Stimulated activated CD8-positive, alpha-beta memory T cell treated with anti-CD3 and anti-CD28 coated beads, Interleukin-2, amount 100 ng/mL, for 1 hour (primary cell): ENCODE measurements at places on chromosomes 6 and 20.

DNA sequence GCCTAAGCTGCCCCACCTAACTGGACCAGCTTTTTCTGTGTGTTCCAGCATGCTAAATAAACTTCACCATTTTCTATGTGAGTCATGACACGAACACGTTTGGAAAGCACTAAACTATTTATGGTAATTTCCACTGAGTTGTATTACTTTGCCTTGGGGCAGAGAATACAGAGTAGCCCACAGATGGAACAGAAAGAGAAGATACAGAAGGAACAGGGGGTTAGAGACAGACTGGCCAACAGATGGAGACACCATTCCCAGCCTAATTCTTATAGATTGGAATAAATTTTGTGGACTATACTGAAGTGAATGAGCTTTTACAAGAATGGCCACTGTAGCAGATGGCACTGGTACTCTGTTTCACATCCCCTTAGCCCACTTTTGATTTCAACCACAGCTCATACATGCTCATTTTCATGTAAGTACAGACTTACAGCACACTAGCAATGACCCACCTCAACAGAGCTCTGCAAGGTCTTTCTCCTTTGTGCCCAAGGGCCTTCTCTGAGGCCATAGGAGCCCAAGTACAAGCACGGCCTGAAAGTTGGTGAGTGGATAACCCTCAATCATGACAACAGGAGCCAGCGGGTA, 13.1 kb upstream of the NT5DC1 start:
- no peak for DNase-seq

DNA sequence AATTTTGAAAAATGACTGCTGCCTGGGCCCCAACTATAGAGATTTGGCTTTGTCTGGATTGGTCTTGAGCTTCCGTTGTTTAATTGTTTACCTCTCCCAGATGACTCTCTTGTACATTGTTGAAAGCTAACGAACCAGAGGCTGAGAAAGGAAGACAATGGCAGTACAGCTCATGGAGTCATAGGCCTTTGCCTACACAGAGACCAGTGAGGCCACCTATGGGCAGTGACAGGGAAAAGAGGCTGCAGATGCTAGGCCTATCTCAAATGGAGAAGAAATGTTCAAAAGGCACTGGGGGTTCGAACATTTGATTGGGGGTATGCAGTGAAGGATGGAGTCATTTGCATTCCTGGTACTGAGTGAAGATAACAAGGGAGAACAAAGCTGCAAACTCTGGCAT, 29.1 kb downstream of the OPN5 start:
- no peak for DNase-seq

DNA sequence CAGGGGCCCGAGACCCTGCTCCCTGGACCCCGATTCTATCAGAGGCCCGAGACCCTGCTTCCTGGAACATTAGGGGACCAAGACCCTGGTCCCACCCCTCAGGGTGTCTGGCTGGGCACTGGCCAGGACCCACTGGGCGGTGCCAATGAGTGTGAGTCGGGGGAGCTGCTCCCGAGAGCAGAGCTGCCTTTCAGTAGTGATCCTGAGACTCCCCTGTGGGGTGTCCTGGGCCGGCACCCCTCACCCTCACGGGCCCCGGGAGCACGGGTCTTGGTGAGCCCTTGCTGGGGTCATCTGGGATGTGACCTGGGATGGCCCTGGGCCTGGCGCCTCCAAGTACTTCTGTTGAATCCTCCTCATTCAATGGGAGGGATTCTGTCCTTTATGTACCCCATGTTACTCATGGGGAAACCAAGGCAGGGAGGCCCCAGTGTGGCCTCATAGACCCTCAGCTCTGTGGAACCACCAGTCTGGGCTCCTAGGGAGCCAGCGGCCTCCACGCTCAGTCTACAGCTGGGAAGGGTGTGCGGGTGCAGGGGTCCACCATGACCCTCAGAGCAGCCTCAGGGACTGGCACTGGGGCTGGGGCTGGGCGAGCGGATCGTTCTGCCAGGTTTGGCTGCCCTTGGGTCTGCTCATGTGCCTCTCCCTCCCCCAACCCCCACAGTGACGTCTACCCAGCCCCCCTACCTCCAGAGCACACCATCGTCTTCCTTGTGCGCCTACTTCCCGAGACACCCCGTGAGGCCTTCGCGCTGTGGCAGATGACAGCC, 25.6 kb downstream of the COL20A1 start:
- no peak for DNase-seq

DNA sequence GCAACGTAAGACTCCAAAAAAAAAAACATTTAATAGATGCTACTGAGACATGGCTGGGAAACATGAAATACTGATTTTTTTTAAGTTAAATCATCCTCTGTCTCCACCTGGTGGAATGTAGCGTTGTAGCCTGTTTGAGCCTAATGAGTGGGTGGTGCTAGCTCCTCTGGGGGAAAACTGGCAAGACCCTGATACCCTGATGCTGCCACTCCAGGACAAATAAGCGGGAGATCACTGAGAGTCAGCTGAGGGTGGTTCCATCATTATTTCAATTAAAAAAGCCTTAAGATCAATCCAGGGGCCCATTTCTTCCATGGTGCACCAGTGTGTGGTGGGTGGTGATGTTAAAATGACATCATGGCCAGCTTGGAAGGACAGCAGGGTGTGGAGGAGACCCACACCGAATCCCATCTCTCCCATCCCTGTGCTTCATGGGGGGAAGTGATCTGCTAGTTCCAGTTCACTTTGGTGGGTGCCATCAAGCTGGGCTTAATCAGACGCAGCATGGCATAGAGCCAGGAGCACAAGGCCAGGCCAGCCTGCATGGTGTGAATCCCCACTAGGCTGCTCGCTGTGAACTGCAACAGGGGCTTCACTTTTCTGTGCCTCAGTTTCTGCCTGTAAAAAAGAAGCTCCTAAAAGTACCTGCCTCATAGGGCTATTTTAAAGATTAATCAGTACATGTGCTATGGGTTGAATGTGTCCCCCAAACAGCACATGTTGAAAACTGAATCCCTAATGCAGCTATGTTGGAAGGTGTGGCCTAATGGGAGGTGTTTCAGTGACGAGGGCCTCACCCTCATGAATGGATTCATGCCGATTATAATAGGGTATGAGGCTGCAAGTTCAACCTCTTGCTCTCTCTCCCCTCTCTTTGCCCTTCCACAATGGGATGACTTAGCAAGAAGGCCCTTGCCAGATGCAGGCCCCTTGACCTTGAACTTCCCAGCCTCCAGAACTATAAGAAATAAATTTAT, 13.0 kb upstream of the MRPS10 start:
- DNase-seq: no peak

DNA sequence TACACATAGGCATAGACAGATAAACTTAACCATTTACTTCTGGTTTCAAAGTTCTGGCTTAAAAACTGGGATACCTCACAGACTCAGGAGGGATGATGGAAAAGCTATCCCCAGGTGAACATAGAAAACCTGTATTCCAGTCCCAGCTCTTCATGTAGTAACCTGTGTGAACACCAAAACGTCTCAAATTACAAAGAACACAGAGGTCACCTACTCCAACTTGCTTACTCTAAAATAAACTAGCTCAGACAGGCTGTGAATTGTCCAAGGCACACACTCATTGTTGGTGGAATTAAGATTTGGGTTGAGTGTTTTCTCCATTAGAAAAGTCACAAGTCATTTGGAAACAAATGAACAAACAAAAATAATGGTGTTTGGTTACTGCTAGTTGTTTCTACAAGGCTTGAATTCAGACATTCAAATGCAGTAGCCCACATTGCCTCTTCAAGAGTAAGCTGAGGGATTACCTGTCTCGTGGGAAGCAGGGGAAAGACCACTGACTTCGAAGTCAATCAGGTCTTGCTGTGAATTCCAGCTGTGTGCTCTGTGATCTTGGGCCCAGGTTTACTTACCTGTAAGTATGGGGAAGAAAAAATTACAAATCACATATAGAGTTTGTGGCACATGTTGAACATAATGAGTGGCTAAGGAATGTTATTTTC, 48.2 kb upstream of the LRRC1 start:
- no peak for DNase-seq

DNA sequence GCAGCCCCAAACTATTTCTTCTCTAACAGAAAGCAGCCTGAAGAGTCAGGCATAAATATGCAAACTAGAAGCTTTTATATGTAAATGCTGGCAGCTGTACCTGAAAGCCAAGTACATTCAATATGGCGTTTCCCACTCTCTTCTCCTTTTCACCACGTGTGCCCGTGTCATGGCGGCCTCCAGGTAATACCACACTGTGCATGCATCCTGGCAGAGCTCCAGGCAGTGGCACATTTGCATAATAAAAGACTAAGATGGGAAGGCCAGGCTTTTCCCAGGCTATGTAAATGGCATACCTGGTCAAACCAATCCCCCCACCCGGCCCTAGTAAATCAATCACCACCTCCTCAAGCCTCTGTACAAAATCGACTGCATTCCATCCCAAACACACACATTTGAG, 120.6 kb downstream of the MMUT start:
- no peak for DNase-seq

- DNase-seq: no peak
Measured at GRCh38 chr6:130473886-130474285, 108.1 kb downstream of the TMEM200A start.

DNA sequence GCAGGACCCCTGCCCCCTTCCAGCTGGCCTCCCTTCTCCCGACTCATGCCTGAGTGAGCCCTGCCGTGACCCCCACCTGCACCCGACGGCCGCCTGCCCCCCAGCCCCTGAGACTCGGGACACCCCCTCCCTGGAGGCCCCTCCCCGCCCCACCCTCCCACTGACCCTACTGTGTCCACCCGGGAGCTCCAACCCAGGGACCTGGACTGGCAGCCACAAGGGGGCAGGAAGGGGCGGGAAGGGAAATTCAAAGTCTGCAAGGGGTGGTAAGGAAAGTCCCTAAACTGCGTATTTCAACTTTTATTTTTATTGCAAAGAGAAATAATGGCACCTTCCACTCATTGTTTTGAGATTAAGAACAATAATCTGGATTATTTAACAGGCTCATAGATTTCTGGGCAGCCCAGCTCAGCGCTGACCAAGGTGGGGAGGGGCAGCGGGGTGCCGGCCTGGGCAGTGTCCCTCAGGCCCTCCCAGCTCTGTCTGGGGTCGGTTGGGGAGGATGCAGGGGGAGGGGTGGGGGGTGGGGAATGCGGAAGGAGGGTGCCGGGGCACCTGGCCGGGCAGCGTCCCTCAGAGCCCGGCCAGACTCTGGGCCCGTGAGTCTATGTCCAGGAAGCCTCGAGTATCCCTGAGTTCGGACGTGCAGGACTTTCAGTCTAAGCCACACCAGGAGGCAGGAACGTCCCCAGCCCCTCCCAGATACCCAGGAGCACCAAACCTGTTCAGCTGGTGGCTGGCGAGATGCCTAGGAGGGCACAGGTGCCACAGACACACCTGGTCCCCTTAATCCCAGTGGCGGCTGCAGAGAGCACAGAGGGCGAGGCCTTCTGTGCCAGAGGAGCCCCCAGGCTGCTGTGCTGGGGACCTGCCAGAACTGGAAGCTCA, 1.3 kb upstream of the PTK6 start:
- no peak for DNase-seq

GRCh38 chr6:111605100-111605751, 452 bp downstream of the TRAF3IP2 start:
- no peak for DNase-seq

DNA sequence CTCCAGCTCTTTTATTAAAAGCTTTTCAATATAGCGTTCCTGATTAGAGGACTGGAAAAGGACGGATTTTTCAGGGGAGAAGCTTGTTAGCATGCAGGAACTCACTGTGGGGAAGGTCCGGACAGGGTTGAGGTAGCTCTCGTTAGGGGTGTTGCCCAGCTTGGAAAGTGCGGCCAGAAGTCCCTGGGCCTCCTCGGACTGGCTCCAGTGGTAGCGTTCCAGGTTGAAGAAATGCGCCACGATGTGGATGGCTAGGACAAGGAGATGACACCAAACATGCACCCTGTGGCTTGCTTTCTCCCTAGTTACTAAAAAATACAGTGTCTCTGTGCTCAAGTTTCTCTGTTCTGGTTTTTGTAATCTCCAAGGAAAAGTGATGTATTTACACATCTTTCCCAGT, 12.5 kb downstream of the NOX3 start:
- no peak for DNase-seq

DNA sequence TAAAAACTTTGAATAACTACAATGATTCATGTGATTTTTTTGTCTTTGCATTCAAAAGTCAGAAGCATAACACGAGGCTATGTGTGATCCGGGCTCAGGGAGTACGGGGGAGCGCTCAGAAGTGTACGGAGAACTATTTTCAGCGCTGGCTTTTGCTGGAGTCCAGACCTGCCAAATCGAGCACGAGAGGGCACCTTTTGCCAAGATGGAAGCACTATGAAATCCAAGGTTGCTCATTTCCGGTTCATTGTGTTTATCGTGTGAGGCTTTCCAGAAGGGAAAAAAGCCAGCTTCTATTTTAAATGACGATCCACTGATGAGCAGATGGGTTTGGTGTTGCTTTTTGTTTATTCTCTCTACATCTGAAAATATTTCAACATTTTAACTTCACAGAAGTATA, 11.3 kb downstream of the RAMACL start:
- DNase-seq: no peak

- DNase-seq: no peak
Measured at GRCh38 chr6:15474196-15474595, 188.6 kb downstream of the DTNBP1 start.

GRCh38 chr6:6220718-6221117, 99.7 kb downstream of the F13A1 start:
- no peak for DNase-seq

- DNase-seq: no peak
Measured at GRCh38 chr6:154849475-154849874, 116.3 kb downstream of the SCAF8 start.

GRCh38 chr6:153575528-153575927, 444.4 kb upstream of the RGS17 start:
- DNase-seq: no peak

GRCh38 chr20:34525709-34526416, 9.6 kb downstream of the DYNLRB1 start:
- no peak for DNase-seq

DNA sequence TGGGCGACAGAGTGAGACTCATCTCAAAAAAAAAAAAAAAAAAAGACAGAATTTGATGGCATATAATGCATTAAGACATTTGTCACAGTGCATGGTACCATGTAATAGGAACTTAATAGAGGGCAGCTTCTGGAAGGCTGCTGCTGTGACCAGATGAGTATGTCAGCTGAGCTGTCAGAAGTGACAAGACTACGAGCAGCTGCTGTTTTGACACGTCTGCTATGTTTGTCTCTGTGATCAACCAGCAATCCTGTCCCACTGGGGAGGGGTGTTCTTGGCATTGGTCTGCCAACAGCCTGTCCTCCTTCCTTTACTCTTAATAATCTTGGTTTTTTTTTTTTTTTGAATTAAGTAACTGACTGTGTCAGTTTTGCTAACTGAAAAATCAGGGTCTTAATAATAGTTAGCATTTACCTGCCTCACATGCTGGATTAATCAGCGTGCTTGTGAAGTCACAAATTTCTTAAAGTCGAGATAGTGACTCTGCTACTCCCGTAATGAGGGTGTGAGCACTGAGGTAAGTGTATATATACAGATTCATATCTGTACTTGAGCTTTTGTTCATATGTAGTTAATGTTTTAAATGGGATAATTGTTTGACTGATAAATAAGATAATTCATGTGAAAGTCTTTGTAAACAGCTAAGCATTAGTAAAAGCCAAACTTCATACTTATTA, 152.4 kb downstream of the BMP2 start:
- no peak for DNase-seq

GRCh38 chr6:75275067-75275466, 9.5 kb downstream of the TMEM30A start:
- DNase-seq: no peak

- no peak for DNase-seq
Measured at GRCh38 chr6:73328790-73329189, 25.3 kb downstream of the DPPA5 start.
